ENCODE measurements at places on chromosomes 16 and 17.

GRCh38 chr17:65297384-65297783 is 160.2 kb downstream of the RGS9 start:
- no peak for DNase-seq

DNA sequence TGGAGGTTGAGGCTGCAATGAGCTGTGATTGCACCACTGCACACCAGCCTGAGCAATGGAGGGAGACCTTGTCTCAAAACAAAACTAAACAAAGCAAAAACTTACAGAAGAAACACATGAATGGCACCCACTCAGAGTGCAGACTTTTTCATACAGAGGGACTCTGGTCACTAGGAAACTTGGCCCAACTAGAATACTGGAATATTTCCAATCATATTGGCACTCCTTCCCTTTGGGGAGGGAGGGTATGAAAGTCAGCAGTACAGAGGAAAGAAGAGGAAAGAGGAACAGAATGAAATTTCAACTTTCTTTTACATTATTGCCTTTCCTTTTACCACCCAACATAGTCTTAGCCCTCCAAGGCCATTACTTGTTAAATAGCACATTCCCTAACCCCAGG is 28.2 kb downstream of the CMTR2 start:
- no peak for DNase-seq

GRCh38 chr16:21194771-21195301 is 16.5 kb downstream of the ZP2 start:
- no peak for DNase-seq

DNA sequence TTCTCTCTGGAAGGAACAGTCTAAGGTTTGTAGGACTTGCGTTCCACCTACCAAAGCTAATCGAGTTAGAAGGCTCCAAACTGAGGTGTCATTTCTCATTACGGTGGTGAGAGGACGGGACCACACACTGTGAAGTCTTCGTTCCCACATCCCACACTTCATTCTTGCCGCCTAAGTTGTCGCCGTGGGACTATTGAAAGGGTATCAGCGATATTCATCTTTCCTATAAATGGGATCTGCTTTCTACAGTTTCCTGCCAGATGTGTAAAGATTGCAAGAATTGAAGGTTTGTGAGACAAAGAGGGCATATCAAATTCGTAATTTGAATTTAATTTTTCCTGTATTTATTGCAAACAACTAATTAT is 608 bp upstream of the TRIM37 start:
- no peak for DNase-seq

- no peak for DNase-seq
Measured at GRCh38 chr16:48432136-48432535, 46.9 kb upstream of the SIAH1 start.

DNA sequence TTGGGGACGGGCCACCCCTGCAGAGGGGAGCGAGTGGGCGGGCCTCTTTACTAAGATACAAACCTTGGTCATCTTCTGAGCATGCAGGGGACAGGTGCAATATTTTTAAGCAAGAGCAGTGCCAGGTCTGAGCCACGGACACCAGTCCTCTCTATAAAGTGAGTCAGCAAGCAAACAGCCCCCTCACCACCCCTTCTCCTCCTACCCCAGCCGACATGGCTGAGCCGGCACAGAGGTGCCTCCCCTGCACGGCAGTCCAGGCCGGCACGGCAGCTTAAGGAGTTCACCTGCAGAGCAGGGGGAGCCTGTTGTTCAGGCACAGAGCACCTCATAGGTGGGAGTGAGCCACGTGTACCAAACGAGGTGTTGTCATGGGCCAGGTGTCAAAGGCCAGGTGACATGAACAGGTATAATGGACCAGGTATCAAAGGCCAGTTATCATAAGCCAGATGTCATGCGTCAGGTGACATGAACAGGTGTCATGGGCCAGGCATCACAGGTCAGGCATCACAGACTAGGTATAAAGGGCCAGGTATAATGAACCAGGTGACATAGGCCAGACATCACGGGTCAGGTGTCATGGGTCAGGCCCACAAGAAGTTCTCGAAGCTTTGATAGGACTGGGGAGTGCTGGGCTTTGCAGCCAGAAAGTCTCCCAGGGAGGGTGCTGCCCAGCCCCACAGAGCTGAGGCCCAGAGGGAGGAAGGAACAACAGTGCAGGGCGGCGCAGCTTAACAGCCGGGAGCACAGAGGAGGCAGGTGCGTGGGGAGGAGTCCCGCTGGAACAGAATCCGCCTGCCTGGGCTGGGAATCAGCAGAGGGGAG is 42.6 kb upstream of the ZNF469 start:
- no peak for DNase-seq

DNA sequence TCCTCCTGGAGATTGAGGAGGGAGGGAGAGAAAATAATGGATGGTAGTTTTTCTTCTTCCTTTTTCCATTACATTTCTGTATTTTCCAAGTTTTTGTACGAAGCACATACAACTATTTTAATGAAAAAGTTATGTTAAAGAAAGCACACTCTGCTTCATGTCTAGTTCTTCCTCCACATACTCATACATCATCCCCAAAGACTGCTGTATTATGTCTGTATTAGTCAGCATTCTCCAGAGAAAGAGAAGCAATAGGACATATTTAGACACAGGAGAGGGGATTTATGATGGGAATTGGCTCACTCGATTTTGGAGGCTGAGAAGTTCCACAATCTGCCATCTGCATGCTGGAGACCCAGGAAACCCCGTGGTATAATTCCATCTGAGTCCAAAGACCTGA is 10.1 kb upstream of the ACSM2A start:
- no peak for DNase-seq

- no peak for DNase-seq
Measured at GRCh38 chr16:56075732-56076388, 115.4 kb upstream of the GNAO1 start.

DNA sequence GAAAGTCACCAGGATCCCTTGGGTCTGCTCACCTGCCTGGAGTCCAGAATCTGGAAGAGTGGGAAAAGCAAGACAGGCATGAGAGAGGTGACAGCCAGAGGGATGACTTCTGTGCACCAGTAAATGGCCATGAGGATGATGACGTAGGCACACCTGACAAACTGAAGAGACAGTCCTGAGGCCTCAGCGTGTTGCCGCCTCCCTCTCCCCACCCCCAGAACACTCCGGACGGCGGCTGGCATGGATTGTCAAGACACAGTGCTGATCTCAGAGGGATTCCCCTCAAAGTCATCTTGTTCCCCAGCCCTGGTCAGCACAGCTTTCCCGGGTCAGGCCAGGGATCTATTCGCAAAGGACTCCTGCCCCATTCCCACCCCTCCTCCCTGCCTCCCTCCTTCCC is 6.2 kb downstream of the SLC13A5 start:
- no peak for DNase-seq

GRCh38 chr17:40542558-40543411 is 22.5 kb downstream of the CCR7 start:
- no peak for DNase-seq

DNA sequence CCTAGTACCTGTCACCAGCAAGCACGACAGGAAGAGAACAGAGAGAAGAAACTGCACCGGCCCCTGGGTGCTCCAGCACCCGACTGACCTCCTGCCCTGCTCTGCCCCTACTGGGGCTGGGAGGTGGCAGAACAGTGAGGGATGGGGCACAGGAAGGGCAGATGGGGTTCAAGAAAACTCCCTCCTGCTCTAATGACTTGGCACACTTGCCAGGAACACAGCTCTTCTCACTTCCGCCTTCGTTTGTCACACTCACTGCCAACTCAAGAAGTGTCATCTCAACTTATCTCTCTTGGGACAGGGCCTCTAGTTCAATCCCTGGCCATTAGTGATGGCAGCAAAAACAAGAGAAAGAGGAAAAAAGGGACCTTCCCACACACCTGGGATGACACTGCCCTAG is 42.7 kb upstream of the ICAM2 start:
- DNase-seq, result no peak

DNA sequence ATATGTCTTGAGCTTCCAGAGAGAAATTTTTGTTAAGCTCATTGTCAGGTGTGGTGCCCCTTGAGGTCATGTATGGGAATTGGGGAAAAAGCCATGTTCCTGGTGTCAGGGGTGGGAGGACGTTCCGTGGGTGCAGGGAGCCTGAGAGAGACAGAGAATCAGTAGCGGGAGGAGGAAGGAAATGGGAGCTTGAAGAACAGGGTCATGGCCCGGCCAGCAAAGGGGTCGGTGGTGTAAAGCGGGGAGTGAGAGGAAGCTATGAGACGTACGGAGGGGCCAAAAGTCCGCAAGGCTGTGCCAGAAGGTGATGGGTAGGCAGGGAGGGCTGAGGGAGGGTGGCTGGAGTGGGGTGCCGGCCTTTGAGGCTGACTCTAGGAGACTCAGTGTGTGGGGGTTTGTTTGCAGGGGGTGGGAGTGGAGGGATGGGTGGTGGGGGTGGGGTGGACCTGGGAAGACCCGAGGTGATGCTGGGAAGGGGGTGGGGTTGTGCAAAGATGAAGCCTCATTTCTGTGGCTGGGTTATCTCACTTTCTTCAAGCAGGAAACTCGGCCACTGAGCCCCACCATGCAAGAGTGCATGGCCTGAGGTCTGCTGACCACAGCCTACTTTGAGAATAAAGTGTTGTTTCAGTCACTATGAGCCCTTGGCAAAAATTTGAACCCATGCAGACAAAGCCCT is 63.6 kb downstream of the PLCG2 start:
- no peak for DNase-seq

- no peak for DNase-seq
Measured at GRCh38 chr16:81623365-81624102, 155.6 kb upstream of the PLCG2 start.

- no peak for DNase-seq
Measured at GRCh38 chr16:14389359-14389758, 240.7 kb downstream of the PARN start.

GRCh38 chr16:84029297-84030047 is 13.1 kb downstream of the SLC38A8 start:
- no peak for DNase-seq

- DNase-seq, result no peak
Measured at GRCh38 chr16:56603589-56603988, 4.8 kb upstream of the MT2A start.
